ENCODE measurements at places on chromosomes 2 and 18.
A peak's percentile ranks its signal among the peaks of the same experiment; 100 is the strongest.

DNA sequence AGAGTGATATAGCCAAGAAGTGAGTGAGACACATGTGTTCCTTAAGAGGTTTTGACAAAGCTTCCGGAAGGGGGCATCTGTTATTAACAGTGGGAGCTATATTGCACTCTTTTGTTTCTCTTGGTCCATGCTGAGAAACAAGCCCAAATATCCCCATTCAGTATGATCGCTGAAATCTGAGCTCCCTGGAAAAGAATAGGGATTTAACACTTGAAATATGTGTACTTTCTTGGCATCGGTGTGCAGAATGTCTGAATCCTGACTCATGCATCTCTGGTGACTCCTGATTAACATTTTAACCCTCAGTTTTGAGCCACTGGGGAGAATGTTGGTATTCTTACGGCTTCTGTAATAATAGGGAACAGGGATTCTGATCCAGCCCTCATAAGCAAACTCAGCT, 448.1 kb downstream of the TSN start:
- DNase-seq = no peak

DNA sequence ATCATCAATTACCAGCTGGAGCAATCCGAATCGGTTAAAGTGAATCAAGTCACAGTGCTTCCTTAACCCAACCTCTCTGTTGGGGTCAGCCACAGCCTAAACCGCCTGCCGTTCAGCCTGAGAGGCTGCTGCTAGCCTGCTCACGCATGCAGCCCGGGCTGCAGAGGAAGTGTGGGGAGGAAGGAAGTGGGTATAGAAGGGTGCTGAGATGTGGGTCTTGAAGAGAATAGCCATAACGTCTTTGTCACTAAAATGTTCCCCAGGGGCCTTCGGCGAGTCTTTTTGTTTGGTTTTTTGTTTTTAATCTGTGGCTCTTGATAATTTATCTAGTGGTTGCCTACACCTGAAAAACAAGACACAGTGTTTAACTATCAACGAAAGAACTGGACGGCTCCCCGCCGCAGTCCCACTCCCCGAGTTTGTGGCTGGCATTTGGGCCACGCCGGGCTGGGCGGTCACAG, 496 bp upstream of the ITGA4 start:
- DNase-seq = peak; percentile 51

GRCh38 chr2:217684431-217685254, 318.2 kb downstream of the TNS1 start:
- DNase-seq = no peak

- DNase-seq = no peak
Observed at GRCh38 chr2:189210250-189211087, 30.9 kb upstream of the COL5A2 start.

DNA sequence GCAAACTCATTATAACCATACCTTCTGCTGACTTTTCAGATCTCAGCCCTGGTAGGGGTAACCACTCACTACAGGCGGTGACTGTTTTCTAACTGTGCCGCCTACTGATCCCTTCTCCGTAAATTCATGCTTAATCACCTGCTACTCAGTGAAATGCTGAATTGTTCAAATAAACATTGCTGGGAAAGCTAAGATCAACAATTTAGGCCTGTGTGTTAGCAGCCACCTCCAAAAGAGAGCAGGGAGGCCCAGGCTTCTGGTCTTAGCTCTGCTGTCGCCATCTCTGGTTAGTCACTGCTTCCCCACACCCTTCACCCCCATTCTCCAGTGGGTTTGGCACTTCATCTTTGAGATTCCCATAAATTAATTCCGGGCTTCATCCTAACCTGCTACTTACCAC, 21.8 kb upstream of the NT5C1B start:
- DNase-seq = no peak

GRCh38 chr2:30422444-30423040, 24.5 kb upstream of the LCLAT1 start:
- no peak for DNase-seq

GRCh38 chr2:28643327-28643726, 108.3 kb upstream of the PPP1CB start:
- no peak for DNase-seq

GRCh38 chr2:42841344-42841743, 49.0 kb upstream of the HAAO start:
- DNase-seq = no peak

GRCh38 chr2:31271851-31272267, 37.9 kb downstream of the EHD3 start:
- no peak for DNase-seq

- peak; percentile 54 for DNase-seq
Observed at GRCh38 chr2:36663851-36664695, 32.4 kb upstream of the VIT start.

DNA sequence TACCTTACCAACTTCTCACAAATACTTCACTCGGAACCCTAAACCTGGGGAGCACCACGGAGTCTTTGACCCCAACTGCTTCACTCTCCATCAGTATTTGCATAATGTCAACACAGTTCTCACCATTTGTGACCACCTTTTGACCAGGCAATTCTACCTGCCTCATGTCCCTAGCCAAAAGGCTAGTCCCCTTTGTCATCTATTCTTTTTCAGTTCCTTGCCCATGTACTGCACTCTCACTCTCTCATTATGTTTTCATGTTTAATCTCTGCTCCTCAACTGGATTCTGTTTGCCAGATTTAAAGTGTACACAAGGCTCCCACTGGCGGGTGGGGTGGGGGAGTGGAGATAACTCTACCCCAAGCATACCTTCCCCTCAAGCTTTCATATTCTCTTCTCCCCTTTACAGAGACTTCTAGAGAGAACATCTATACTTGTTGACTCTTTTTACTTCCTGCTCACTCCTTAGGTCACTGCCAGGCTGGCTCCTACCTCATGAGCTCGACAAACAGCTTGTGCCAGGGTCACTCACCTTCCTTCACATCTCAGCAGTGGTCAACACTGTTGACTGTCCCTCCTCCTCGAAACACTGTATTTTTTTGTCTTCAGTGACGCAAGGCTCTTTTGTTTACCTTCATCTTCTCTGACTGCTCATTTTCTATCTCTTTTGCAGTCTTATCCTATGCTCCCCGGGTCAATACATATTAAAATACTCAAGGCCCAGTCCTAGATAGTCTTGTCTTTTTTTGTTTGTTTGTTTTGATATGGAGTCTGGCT, 88.7 kb upstream of the MAP4K3 start:
- no peak for DNase-seq

GRCh38 chr2:171531836-171532450, 9.7 kb downstream of the CYBRD1 start:
- no peak for DNase-seq

DNA sequence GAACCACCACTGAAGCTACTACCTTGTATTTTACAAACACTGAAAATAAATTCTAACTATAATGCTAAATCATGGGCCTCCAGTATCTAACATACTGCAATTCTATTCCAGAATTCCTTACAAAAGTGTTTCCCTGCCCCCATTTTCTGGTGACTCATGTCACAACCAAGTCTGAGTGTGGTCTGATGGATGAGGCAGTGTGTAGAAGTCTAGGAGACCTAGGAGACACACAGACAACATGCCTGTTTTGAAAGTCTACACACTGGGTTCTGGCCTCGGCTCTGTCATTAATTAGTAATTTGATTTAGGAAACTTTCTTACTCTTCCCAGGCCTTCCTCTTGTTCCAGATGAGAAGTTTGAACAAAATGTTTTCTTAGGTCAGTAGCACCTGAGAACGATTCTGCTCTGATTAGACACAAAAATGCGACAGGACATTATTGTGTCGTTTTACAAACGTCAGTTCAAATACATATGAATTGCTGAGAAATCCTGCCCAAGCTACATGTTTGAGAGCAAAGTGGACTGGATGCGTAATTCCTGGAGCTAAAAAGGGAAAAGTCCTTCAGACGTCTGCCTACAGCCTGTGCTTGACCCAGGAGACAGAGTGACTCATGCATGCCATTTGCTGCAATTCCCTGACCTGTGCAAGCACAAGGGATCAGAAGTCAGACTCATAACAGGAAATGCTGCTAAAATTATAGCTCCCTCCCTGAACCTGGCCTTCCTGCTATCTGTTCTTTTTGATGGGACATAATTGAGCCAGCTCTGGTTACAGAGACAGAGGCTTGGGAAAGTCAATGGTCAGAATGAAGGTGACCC, 494.4 kb downstream of the SOX11 start:
- DNase-seq = no peak

- no peak for DNase-seq
Observed at GRCh38 chr18:34153711-34154110, 71.0 kb downstream of the NOL4 start.

- DNase-seq = peak; percentile 70
Observed at GRCh38 chr2:65372619-65373018, 59.8 kb downstream of the SPRED2 start.

- DNase-seq = no peak
Observed at GRCh38 chr2:11617984-11618707, 51.8 kb downstream of the NTSR2 start.

DNA sequence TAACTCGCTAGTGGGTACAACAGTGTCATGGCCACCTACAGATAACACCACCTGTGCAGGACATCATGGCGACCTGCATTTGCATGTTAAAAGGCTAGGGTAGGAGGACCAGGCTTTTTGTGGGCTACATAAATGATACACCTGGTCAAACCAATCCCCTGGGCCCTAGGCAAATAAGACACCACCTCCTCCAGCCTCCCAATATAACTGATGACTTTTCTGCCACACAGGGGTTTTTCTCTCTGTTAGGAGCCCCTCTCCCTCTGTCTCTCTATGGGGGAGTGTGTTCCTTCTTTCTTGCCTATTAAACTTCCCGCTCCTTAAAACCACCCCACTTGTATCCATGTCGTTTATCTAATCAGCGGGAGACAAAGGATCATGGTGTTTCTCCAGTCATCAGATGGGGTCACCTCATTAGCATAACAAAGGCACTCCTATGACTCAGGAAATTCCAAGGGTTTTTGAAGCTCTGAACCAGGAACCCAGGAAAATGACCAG, 10.8 kb upstream of the BUB1 start:
- DNase-seq = no peak

DNA sequence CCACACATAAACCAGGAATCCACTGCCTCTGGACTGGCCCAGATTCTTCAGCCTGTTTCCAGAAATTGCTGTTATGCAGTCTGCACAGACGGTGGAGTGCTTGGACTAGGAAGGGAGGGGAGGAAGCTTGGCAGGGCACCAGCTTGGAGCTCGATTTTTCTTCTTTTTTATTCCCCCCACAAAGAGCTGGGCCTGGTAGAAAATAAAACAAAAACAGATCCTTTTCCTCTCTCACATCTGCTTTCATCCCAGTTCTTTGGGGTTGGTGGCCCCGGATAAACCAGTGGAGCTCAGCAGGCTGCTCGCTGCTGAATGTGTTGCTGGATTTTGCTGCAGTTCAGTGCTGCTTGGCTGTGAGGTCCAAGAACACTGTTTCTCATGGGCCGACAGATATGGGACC, 16.0 kb downstream of the LRRTM1 start:
- DNase-seq = peak; percentile 48

DNA sequence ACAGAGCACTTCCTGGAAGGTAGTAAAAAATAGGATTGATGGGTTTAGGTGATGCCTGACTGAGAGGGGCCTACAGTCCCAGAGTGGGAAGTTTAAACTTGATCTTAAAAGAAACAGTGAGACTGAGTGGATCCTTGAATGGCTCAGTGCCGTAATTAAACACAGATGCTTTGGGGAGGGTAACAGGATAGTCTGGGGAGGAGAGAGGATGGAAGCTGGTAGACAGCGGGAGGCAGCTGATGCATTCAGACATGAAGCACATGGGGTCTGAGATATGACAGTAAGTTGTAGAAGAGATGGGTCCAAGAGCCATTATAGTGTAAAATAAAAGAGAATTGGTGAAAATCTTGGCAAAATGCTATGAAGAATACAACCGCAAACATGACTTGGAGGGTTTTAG, 54.4 kb downstream of the AOX1 start:
- no peak for DNase-seq

- no peak for DNase-seq
Observed at GRCh38 chr2:118065921-118066511, 22.3 kb upstream of the INSIG2 start.

GRCh38 chr2:226078666-226079065, 679.2 kb downstream of the NYAP2 start:
- no peak for DNase-seq

GRCh38 chr2:45559436-45559835, 51.6 kb downstream of the SRBD1 start:
- DNase-seq = no peak

DNA sequence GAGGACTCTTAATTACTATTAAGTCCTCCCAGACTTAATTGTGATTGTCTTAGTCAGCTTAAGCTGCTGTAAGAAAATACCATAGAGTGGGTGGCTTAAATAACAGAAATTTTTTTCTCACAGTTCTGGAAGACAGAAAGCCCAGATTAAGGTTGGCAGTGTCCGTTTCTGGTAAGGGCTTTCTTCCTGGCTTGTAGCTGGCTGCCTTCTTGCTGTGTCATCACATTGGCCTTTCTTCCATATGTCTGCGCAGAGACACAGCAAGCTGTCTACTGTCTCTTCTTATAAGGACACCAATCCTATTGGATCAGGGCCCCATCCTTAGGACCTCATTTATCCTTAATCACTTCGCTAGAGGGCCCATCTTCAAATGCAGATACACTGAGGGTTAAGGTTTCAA, 38.5 kb downstream of the ASXL3 start:
- no peak for DNase-seq

DNA sequence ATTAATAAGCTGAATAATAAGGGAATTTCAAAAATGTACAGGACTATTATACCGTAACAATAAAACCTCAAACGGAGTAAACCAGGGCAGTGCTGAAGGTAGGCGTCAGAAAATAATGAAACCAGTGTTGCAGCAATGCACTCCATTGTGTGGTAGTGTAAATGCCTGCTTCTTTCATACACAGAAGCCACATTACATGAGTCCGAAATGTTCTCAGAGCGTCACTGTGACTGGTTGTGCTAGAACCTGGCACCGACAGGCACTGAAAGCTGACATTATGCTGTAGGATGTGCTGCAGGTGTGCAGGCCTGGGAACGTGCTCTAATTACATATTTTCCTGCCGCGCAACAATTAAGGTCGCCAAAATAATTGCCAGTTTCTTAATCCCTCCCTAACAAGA, 53.3 kb downstream of the ZEB2 start:
- DNase-seq = no peak

DNA sequence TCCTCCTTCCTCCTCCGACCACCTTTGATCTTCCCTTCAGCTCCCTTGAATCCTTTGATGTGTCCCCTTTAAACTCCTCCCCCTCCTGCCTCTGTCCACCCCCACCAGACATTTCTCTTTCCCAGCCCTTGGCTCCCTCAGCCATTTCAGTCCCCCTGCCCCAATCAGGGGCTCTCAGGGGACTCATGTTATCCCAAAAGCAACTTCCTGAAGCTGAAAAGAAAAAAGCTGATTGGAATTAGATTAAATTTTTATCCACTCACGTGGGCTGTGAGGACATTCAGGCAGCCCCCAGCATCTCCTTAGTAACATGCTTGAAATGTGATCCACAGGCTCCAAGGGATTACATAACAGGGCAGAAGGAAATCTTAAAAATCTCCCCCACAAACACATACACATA, 81.3 kb downstream of the NEURL3 start:
- DNase-seq = no peak

- no peak for DNase-seq
Observed at GRCh38 chr18:3468833-3469232, 18.9 kb downstream of the TGIF1 start.
